ENCODE measurements at places on chromosomes 2 and 18. TPM values are rescaled to one million over a fixed set of nuclear protein-coding genes. Genes with fewer than 3 reads are reported as not detected.

Gene BUB1
- 35.5 TPM for total RNA-seq

Gene ZAP70
- 0.17 TPM for total RNA-seq

Gene REL
- 14.5 TPM for total RNA-seq

Gene LBX2
- not detected for total RNA-seq

Gene THAP4
- 61.1 TPM for total RNA-seq

Gene RAD51AP2
- total RNA-seq: 0.35 TPM

Gene KHK
- total RNA-seq: 0.33 TPM

Gene NPPC
- total RNA-seq: not detected

Gene MC2R
- total RNA-seq: not detected

Gene EML6
- 0.19 TPM for total RNA-seq

Gene FBLN7
- total RNA-seq: 0.21 TPM

Gene LYPD6B
- 2.1 TPM for total RNA-seq

Gene MYO1B
- total RNA-seq: 165 TPM

Gene PCARE
- under 0.01 TPM for total RNA-seq

Gene ALKAL2
- total RNA-seq: not detected

Gene SCN9A
- total RNA-seq: 1.3 TPM

Gene QPCT
- 14.3 TPM for total RNA-seq

Gene RUFY4
- total RNA-seq: not detected

Gene CHAC2
- total RNA-seq: 6.8 TPM

Gene BARD1
- 17.5 TPM for total RNA-seq

Gene VWA3B
- total RNA-seq: not detected

Gene MRPL30
- total RNA-seq: 33.5 TPM

Gene PTRHD1
- total RNA-seq: 28.3 TPM

Gene STARD6
- total RNA-seq: not detected

Gene DNAJC5G
- not detected for total RNA-seq

Gene IL18RAP
- total RNA-seq: not detected

Gene L3MBTL4
- not detected for total RNA-seq

Gene NDUFAF7
- total RNA-seq: 9.3 TPM

Gene SALL3
- not detected for total RNA-seq

Gene ACTG2
- total RNA-seq: 365 TPM

Gene POTEI
- 0.17 TPM for total RNA-seq

Gene HJURP
- total RNA-seq: 43.5 TPM

Gene DPYSL5
- not detected for total RNA-seq

Gene SH3YL1
- total RNA-seq: 67.6 TPM

Gene POTEC
- total RNA-seq: not detected

Gene COL4A3
- not detected for total RNA-seq

Gene TUBA4B
- not detected for total RNA-seq

Gene STEAP3
- 28.8 TPM for total RNA-seq

Gene LDLRAD4
- total RNA-seq: not detected

Gene CLIP4
- total RNA-seq: 257 TPM

Gene CD226
- 5.2 TPM for total RNA-seq

Gene MAP3K20
- total RNA-seq: 120 TPM

Gene AGXT
- total RNA-seq: not detected

Gene NDUFV2
- 146 TPM for total RNA-seq

Gene PLGLB1
- 0.85 TPM for total RNA-seq

Gene RTP5
- not detected for total RNA-seq

Gene ZSWIM2
- not detected for total RNA-seq

Gene IL36B
- not detected for total RNA-seq

Gene TTLL4
- 37.4 TPM for total RNA-seq
